WTC11 (cell line): ENCODE measurements at places on chromosomes 16 and 17. TPM values are rescaled to one million over a fixed set of nuclear protein-coding genes. Genes with fewer than 3 reads are reported as not detected.

ATP2A3 gene
- total RNA-seq = 35.6 to 39.1 TPM (median 37.8 TPM) in 3 replicates

BRIP1 gene
- 13.8 to 17.6 TPM (median 16.0 TPM) in 3 replicates for total RNA-seq

GRIN2C gene
- total RNA-seq = 0.14 to 0.31 TPM (median 0.23 TPM) in 3 replicates

DNA sequence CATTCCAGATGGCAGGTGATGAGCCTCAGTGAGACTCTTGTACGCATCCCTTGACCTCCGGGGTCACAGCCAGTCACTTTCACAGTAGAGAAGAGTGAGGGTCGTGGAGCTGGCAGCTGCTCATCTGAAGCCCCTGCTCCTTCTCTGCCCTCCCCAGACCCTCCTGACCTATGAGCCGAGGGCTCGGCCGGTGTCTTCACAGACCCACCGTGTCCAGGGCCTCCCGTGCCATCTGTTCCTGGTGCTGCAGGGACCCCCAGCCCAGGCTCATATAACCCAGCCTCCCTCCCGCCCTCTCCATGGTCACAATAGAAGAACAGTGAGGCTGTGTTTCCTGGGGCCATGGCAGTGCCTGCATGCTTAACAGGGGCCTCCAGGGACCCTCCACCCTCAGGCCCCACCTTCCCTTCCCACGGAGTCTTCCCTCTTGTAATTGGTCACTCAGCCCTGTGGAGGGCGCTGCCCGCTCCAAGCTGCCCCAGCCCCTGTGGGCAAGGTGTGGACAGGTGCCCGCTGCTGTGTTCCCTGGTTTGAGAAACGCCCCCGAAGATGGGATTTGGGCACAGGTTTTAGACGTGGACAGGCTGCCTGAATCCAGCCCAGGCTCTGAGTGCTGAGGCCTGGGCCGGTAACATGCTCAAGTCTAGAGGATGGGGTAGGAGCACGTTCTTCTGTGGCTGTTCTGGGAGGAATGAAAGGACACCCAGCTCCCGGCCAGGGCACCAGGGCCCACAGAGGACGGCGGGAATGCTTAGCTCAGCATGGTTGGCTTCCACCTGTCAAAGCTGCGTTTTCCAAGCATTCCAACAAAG is 38.7 kb downstream of the ACSF3 start:
- no peak for DNase-seq

GRCh38 chr17:81453076-81453475 is 57.8 kb downstream of the BAHCC1 start:
- no peak for DNase-seq

DNA sequence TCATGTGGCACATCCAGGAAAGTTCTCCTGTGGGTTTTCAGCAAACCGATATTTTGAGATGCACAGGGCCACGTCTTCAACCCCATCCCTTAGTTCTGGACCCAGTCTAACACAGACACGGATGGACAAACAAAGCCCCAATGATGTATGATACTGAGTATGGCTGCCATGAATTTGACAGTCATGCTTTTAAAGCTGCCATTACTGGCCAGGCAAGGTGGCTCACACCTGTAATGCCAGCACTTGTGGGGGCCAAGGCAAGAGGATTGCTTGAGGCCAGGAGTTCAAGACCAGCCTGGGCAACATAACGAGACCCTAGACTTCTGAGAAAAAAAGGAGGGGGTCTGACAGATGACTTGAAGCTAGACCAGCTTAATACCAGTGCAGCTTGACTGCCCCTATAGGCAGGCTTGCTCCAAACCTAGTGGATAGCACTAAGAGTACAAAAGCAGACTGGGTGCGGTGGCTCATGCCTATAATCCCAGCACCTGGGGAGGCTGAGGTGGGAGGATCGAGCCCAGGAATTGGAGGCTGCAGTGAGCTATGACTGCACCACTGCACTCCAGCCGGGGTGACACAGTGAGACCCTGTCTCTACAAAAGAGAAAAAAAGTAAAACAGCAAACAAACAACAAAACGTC is 10.8 kb upstream of the ZNF629 start:
- DNase-seq = no peak

GRCh38 chr16:67987460-67988160 is 7.3 kb upstream of the DPEP3 start:
- no peak for DNase-seq

DNA sequence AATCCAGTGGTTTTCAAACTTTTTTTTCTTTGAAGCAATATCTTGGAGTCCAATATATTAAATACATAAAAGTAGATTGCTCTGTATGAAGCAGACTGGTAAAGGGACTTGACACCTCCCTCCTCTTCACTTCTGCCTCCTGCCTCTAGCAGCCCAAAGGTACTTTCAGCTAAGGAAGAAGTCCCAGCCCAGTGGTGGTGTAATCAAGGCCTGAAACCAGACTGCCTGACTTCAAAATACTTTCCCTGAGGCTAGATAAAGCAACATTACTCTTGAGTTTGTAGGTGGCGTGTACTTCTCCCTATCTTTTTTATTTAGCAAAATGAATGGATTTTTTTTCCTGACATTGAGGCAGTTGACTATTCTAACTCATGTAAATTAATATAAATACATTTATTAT is 122.4 kb upstream of the TMEM97 start:
- no peak for DNase-seq
